COLO829 (cell line): ENCODE measurements at places on chromosomes 11 and 22.

GRCh38 chr22:25718135-25718840 lies 23.7 kb upstream of the MYO18B start:
- DNase-seq: no peak

GRCh38 chr11:61340979-61341378 lies 8.0 kb downstream of the TKFC start:
- no peak for DNase-seq

GRCh38 chr11:72762641-72763304 lies 10.6 kb upstream of the ARAP1 start:
- no peak for DNase-seq

DNA sequence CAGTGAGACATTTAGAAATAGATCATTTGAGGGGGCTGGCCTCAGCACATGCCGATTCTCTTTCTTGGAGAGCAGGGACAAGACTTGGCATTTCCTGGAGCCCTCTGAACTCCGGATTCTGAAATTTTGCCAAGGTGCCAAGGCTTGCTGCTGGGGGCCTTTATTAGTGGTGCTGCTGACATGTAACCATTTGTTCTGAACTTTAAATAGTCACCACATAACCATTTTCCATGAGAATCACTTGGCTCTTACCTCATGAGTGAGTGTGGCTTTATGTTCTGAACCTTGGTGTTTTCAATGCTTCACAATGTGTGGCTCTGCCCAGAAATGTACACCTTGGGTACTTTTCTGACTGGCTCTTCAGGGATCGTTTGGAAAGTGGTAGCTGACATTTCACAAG lies 33.3 kb downstream of the SYT13 start:
- no peak for DNase-seq

DNA sequence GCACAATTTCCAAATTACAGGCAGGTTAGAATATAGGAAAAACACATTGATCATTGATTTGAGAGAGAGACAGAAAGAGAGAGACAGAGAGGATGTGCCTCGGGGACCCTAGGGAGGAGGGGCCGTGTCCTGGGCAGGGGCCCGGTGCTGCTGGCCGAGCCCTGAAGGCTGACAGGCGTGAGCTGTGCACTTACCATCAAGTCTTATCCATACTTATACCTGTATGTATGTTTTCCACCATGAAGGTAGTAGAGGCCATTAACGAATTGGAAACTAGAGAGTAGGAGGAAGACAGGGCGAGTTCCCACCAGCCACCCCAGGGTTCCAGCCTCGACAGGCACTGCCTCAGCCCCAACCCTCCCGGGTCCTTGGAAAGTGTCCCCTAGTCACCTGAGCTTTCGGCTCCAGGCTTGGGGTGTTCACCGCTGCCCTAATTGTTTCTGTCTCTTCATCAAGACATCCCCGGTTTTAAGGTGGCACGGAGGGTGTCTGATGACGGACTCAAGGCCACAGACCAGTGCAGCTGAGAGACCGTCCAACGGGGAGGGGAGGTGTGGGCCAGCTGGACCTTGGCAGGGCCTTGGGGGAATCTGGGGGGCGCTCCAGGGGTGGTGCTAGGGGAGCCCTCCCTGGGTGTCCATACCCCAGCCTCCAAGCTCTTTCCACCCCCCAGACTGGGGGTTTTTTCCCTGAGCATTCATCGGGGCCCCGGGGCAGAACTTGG lies 431.3 kb downstream of the TBC1D22A start:
- DNase-seq: no peak

- DNase-seq: no peak
These were observed at the start of gene UBE2L6 for GRCh38 chr11:57567515-57568329. Gene UBE2L6, minus strand, starts transcription at chr11:57567672. Its CDS starts 61 bp downstream, at chr11:57567611.

GRCh38 chr22:26981541-26981940 lies 324.2 kb downstream of the MIAT start:
- no peak for DNase-seq

DNA sequence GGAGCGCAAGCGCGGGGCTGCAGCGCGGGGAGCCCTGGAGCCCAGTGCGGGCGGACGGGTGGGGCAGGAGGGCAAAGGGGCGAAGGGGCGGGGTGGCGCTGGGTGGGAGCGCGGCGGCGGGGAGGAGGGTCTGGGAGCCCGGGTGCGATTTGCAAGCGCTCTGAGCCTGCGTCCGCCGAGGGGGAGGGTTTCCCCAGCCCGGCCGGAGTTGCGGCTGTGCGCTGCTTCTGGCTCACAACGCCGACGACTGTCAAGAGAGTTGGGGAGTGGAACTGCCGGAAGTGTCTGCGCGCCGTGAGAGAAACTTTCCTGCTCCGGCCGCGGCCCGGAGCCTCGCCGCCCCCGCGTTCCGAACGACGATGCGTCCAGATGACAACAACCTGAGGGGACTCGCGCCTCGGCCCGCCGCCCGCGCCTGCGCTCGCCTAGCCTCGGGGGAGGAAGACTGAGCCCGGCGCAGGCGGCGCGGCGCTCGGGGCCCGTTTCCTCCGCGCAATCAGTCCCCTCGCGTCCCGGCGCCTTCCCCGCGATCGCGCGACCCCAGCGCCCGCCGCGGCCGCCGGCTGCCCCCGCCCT lies at the start of gene ARHGAP42:
ARHGAP42 (plus strand) TSS at position 235 of the 576 bp plus-strand sequence. CDS start 391 bp downstream, outside the sequence.
- no peak for DNase-seq

GRCh38 chr11:111703576-111703975 lies 62.6 kb downstream of the PPP2R1B start:
- DNase-seq: no peak

DNA sequence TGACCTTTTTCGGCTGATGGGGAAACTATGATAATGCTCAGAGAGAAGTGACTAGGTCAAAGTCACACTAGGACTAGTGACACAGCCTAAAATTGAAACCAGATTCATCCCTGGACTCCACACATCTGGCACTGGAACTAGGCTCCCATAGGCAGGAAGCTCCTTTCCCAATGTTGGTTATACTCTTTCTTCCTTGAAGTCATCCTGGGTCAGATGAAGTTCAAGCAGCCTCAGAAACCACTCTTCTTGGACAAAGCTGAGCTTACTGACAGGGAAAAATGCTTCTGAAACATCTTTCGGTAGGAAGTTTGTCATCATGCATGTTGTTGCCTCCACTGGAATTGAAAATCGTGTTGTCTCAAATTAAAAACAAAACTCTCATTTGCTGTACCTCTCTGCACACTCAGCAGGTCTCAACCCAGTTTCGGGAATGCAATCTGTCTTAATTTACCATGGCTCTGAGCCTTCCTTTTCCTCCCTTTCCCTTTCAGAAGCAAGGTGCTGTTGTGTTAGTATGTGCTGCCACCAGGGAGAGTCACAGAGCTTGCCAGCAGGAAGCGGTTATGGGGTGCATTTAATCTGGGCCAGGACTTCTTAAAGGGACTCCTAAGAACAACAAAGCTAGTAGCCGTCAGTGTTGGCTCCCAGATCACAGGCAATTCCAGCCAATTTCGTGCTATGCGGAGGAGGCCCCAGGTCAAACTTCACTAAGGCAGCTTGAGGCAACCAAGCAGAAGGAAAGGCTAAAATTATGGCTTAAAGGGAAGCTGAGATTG lies 384.8 kb downstream of the TENM4 start:
- no peak for DNase-seq

DNA sequence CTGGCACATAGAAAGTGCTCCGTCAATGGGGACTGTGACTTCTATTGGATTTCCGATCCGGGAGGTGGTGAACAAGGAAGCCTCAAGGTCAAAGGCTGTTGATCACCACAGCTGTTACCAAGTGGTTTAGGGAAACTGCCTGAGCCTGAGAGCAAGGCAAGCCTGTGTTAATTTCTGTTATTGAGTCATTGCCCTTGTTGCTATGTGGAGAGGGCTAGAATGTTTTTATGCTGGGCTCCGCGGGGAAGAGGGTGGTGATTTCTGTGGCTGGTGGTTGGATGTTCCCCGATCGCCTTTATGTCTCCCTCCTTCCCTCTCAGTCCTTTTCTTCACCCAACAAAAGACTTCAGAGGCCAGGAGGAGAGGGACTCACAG lies 108.5 kb upstream of the ALX4 start:
- DNase-seq: no peak

GRCh38 chr11:130181295-130182272 lies 22.0 kb downstream of the ST14 start:
- DNase-seq: no peak

DNA sequence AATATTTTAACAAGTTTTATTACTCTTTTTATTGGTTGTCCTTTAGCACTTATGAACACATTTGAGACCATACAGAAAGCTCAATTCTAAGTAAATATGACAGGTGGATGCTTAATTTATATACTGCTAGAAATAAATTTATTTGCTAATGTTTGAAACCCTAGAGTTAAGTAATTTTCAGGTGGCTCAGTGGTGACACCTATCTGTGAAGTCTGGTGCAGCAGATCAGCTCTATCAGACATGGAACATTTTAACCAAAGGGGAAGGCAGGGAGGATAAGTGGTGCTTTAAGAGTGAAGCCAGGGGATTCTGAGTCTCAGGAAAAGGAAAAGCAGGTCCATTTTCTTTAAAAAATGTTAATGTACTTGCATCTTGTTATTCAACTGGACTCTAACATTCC lies 175.8 kb downstream of the DSCAML1 start:
- no peak for DNase-seq

DNA sequence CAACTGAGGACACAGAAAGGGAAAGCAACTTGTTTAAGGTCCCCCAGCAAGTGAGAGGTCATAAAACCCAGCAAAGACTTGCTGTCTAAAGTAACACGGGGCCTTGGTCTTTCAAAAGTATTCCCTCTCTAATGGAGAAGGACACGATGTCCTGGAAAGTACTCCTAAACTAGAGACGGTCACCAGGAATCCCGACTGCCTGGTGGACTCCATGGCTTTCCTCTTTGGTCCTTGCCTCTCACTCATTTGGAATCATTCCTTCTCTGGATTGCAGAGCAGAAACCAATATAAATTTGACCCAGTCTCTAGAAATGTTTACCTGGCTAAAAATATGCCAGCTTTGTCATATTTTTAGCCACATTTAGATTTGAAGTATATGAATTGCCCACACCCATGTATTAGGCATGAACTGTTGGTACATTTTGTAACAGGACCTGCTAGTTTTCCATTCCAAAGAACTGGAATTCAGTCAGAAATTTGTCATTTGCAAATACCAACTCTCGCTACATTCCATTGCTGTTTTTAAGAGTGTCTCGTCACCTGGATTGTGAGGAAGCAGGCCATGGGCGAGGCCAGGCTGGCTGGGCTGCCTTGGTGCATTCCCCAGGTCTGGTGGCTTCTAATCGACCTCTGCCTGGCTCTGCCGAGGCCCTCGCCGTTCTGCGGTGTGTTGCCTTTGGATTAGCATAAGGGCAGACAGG lies 12.9 kb downstream of the NAV2 start:
- DNase-seq: no peak

DNA sequence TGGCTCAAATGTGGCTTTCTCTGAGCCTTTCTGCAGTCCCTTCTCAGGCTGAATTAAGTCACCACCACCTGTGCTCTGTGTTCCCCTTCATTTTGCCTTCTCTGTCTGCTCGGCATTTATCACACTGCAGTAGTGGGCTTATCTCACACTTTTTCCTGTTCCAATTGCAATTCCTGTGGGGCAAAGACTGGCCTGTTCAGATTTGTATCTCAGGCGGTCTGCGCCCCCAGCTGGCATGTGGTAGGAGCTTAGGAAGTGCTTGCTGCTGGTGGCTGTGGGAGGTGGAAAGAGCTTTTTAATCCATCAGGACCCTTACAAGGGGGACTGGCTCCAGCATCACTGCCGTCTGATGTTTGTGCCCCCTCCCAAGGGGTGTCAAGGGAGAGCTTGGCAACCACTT lies 21.2 kb downstream of the BMAL1 start:
- no peak for DNase-seq

- peak; percentile 60 for DNase-seq
These were observed 13.2 kb downstream of the POLA2 start for GRCh38 chr11:65274735-65275682.

DNA sequence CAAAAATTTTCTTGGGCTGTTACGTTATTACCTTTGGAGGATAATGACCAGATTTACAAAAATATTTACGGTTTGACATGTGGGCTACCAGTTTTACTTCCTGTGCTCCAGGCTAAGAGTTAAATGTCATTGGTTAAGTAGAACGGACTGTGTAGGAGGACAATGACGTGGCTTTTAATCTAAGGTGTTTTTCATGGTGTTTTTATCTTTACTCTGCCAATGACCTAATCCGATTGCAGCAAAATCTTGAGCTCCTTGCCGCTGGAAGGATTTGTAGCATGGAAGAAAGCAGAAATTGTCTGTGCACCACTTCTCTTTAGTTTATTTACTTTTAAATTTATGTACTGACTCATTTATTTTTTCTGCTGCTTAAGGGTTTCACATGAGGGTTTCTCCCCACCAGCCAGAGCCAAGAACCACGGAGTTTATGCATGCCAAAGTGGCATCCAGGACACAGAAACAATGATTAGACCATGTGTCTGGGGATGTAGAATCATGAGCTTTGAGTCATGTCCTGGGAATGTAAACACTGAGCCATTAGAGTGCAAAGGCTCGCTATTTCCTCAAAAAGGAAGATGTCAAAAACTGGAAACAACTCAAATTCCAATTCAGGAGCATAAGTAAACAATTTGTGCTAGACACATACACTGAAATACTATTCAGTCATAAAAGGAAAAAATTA lies 1.9 kb upstream of the CARD16 start:
- DNase-seq: peak; percentile 84

GRCh38 chr22:25002241-25002985 lies 49.9 kb downstream of the KIAA1671 start:
- no peak for DNase-seq

DNA sequence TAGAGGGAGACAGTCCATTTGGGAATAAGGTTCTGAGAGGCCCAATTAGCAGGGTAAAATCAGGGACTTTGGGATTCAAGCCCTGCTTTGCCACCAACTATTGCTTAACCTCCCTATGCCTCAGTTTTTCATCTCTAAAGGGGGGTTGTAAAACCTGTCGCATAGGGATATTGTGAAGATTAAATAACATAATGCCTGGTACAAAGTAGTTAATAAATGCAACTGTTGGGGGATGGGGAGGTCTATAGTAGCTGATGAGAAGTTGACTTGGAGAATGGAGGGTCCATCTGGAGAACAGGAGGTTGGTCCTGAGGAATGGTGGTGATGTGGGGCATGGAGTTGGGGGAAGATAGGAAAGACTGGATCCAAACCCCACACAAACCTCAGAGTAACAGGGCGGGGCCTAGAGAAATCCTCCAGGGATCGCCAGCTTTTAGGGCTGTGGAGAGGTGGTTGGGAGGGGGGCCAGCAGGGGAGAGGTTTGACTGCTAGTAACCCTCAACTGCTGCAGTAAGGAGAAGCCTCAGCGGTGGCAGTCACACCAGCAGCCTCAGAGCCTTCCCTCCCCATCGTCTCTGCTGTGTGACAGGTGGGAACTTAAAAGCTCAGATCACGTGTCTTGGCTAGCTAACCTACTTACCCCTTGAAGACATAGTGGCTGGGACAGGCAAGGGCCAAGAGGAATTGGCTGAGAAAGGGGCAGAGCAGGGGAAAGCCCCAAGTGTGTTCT lies 1.1 kb upstream of the ABCG4 start:
- no peak for DNase-seq
